GM12864 (cell line): ENCODE measurements at places on chromosomes 2 and 18.

- peak; percentile 55 for DNase-seq
Observed at GRCh38 chr2:233513953-233514655, 52.5 kb downstream of the USP40 start.

DNA sequence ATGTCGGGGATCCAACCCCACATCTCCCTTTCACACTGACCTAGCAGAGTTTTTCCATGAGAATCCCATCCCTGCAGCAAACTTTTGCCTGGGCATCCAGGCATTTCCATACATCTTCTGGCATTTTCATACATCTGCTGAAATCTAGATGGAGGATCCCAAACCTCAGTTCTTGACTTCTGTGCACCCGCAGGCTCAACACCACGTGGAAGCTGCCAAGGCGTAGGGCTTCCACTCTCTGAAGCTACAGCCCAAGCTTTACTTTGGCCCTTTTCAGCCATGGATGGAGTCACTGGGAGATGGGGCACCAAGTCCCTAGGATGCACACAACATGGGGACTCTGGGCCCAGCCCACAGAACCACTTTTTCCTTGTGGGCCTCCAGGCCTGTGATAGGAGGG, 32.2 kb upstream of the TEX51 start:
- no peak for DNase-seq

- DNase-seq = no peak
Observed at GRCh38 chr2:104852090-104852666, 1.7 kb upstream of the POU3F3 start.

DNA sequence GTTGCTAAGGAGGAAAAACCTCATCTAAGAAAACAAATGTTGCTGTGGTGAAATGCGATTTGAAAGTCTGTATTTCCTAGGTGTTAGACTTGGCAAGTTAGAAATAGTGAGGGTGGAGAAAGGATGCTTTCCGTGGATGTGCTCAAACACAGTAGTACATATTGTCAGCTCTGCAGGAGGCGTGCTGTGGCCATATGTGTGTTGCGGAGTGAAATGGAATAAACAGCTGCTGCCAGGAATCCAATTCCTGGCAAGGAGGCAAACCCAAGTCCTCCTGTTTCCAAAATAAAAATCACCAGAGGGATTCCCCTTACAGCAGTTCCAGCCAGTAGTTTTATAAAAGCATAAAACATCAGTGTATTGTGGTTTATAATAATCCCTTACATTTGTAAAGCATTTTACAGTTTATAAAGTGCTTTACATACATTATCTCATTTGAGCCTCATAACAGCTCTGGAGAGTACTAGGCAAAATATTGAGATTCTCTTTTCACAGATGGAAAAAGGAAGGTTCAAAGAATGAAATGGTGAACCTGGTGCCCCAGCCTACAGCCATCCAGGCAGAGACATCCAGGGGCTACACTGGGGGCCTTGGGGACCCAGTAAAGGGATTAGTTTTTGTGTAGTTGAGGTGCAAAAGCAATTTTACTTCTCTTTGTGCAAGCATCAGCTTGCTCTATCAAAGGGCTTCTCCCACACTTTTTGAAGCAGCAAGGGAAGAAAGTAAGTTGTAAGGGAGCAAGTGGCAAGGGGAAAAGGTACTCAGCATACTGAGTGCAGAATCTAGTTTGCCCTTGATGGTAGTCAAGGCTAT, 206.0 kb downstream of the AGPS start:
- DNase-seq = no peak

- DNase-seq = no peak
Observed at GRCh38 chr2:204331180-204331579, 214.1 kb upstream of the PARD3B start.

- DNase-seq = no peak
Observed at GRCh38 chr2:118269408-118270051, 181.3 kb downstream of the INSIG2 start.

GRCh38 chr2:128605931-128606330, 287.3 kb upstream of the HS6ST1 start:
- no peak for DNase-seq

GRCh38 chr2:73937899-73938298, 11.2 kb downstream of the DGUOK start:
- DNase-seq = no peak

GRCh38 chr18:77052983-77053309, 79.6 kb downstream of the MBP start:
- DNase-seq = no peak

DNA sequence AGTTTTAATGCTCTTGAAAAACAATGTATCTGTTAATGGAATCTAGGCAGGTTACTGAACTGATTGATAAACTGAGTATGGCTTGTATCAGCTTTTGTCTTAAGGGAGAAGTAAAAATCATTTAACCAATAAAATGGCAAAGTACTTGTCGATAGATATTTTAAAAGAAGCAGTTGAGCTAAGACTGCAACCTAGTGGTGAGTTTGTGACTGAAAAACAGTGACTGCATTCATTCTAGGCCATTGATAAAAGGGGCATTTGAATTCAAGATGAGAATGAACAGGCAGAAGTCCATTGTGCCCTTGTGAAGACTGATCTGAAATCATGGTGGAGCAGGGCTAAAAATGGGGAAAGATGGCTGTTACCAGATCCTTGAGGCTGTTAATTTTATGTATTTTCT, 59.4 kb upstream of the MSTN start:
- DNase-seq = peak; percentile 29

DNA sequence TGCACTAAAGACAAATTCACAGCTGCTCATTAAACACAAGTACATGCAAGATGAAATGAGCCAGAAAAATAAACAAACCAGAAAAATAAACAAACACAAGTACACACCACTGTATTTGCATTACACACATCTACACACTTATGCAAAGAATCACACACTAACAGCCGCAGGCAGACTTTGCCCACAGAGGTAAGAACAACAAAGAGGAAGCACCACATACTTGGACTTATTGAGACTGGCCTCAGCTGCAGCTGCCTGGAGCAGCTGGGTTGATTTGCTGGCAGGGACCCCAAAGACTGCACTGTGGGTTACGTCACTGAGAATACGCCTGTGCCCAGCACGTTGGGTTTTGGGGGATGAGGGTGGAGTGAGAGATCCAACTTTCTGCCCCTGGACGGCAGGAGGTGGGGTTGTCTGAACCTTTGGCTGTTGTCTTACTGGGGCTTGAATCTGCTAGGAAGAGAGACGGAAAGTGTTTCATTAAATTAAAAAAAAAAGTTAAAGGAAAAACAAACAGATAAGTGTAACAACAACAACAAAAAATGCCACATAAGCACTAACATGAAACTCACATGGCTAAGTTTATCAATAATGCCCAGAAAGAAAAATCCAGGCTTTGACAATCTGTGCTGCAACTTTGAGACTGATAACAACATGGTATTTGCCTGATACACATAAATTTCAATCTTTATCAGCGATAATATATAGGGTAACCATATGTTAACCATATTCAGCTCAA, 71.9 kb upstream of the NFU1 start:
- DNase-seq = no peak

- DNase-seq = no peak
Observed at GRCh38 chr18:11989966-11990380, 8.7 kb downstream of the IMPA2 start.

DNA sequence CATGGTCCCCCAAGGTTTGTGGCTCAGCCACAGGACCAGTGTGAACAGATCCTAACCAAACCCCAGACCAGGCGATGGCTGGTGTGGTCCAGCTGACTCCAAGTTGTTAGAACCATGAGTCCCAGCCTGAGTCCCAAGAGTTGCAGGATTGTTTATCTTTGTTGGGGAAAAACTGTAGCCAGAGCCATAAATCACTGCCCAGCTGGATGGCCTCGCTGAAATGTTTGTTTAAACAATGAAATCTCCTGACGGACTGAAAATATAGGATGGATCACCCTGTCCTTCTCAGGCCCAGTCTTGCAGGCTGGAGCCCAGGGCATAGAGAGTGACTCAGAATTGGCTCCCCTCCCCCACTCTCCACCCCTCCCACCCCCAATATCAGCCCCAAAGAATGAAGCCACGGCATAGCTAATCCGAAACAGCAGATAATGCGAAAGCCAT, 36.4 kb downstream of the PKDCC start:
- DNase-seq = no peak

DNA sequence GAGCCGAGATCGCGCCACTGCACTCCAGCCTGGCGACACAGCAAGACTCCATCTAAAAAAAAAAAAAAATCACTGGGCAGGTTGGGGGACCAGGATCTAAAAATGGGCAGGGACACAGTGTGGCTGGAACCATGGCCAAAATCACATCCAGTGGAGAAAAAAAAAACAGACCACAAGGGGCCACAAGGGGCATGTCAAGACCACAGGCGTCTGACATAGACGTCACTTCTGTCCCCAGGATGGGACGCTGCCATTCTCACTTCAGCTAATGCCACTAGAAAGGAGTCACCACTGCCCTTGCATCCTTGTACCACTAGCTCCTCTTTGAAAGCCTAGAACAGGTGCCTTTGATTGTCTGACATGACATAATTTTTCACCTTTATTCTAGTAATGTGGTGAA, 2.5 kb upstream of the POMC start:
- DNase-seq = no peak

- no peak for DNase-seq
Observed at GRCh38 chr18:44969214-44969795, 288.6 kb downstream of the SETBP1 start.

GRCh38 chr2:172094294-172095145, 8.2 kb downstream of the DLX2 start:
- no peak for DNase-seq

DNA sequence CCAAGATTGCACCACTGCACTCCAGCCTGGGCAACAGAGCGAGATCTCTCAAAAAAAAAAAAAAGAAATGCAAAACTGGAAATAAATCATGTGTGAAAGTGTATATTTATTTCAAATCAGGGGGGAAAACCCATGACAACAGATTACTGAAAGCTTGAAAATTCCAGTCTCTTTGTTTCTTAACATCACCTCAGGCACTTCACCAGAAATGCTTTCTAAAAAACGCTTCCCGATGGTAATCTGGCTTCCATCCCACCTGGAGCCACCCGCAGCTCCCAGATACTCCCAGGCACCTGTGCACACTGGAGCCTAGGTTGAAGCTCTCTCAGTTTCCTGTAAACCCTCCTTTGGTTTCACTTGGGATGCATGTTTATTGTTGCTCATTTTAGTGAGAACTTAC, 7.2 kb upstream of the ITGB6 start:
- no peak for DNase-seq

GRCh38 chr2:200185628-200186000, 120.9 kb upstream of the SPATS2L start:
- no peak for DNase-seq

GRCh38 chr2:70946832-70947442, 11.2 kb downstream of the ATP6V1B1 start:
- peak; percentile 13 for DNase-seq

DNA sequence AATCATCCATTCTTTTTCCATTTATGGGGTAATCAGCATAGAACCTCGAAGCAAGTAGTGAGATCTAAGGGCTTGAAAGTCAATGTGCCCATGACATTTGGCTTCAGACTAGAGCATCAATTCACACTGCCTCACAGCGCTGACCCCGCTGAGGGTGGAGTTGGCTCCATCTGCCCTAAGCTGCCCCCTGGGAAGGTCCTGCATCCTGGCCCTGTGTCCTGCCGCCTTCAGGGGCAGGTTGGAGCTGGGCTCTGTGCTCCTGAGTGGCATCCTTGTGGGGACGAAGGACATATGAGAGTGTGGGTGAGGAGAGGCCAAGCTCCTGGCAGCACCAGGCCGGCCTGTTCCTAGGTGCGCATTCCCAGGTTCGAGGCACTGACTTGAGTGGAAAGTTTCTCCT, 249.4 kb downstream of the FHOD3 start:
- DNase-seq = no peak

DNA sequence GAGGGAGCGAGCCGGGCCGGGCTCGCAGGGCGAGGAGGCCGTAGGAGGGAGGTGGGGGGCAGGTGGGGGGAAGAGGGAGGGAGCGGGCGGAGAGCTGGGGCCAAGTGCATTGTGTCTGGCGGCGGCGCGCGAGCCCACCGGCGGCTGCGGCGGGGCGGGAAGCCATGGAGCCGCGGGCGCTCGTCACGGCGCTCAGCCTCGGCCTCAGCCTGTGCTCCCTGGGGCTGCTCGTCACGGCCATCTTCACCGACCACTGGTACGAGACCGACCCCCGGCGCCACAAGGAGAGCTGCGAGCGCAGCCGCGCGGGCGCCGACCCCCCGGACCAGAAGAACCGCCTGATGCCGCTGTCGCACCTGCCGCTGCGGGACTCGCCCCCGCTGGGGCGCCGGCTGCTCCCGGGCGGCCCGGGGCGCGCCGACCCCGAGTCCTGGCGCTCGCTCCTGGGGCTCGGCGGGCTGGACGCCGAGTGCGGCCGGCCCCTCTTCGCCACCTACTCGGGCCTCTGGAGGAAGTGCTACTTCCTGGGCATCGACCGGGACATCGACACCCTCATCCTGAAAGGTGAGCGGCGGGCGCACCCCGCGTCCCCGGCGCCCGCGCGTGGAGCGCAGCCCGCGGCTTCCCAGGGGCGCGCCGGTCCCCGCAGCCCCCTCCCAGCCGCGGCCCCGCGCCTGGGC, at the start of gene TMEM178A:
TMEM178A (plus strand) TSS at position 107 of the 680 bp plus-strand sequence; CDS start at position 165, 58 bp downstream.
- DNase-seq = no peak

DNA sequence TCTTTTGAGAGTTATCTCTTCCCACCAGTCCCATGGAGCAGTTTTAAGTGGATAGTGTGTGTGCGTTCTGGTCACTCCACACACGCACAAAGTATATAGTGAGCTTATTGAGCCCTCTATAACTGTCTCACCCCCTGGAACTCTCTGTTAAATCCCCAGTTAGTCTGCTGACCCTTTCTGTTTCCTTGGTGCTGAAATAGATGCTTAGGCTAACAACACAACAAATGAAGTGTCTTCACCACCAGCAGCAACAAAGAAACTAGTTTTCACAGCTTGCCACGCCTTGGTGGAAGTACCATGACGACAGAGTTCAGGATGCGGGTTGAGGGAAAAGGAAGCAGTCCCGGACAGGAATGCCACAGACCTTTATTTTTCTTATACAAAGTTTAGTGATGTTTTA, 203.5 kb upstream of the TMEFF2 start:
- DNase-seq = no peak

GRCh38 chr2:112343827-112344585, 68.6 kb downstream of the ZC3H6 start:
- DNase-seq = peak; percentile 1

- no peak for DNase-seq
Observed at GRCh38 chr18:6236258-6236657, 178.5 kb downstream of the L3MBTL4 start.

- no peak for DNase-seq
Observed at GRCh38 chr18:12531749-12532148, 124.0 kb downstream of the PRELID3A start.

DNA sequence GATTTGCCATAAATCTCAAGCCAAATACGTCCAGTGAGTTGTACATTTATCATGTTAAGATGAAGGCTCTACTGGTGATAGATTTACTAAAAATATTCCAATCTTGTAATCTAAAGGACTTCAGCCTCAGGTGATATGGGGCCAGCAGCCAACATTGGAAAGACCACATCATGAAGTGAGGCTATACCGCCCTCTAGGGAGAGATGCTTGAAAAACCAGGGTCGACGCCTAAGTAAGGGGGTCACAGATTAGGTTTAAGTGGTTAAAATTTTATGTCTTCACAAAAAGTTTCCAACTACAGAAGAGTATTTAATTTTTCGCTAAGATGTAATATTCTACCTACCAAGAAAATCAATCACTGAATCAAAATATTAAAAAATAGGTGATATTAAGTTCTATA, 33.3 kb downstream of the DOCK10 start:
- no peak for DNase-seq

GRCh38 chr2:112129060-112129459, 9.1 kb upstream of the FBLN7 start:
- DNase-seq = no peak
